ENCODE measurements at places on chromosomes 7 and 10.
A peak's percentile ranks its signal among the peaks of the same experiment; 100 is the strongest.

- no peak for DNase-seq
Observed at GRCh38 chr7:135759532-135759931, 10.9 kb upstream of the FAM180A start.

- peak; percentile 41 for DNase-seq
Observed at GRCh38 chr7:30671793-30672465, 10.3 kb downstream of the CRHR2 start.

DNA sequence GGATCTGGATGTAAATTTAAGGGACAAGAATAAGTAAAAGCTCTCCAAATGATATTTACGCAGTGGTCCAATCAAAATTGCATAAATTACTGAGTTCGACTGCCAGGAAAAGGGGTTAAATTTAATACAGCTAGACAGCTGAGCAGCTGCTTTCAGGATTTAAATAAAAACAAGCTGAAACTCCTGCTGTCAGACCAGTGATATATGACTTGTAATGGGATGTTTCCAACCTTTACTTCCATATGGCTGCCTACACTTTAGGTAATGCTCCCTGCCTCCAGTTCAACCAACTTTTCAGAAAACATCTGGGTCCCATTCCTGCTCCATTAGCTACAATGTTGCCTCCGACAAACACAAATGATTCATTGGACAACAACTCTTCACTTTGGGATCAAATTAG is 326.3 kb upstream of the DGKB start:
- no peak for DNase-seq

GRCh38 chr7:64541438-64542359 is 21.2 kb downstream of the ZNF680 start:
- DNase-seq, result no peak

DNA sequence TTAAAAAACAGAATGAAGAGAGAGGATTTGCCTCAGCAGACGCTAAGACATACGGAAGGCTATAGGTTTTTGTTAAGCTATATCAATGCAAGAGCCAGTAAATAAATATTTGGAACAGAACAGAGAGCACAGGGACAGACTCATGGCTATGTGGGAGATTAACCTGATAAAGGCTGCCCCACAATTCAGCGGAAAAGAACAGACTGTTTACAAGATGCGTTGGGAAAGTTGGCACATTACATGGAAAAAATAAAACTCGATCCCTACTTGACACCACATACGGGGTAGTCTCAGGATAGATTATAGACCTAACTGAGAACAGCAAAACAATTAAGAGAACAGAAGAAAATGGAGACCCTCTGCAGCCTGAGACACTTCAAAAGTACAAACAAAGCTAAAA is 10.8 kb downstream of the KCNH2 start:
- no peak for DNase-seq

- DNase-seq, result no peak
Observed at GRCh38 chr7:74289659-74290552, 699 bp downstream of the CLIP2 start.

All from activated CD4-positive, alpha-beta memory T cell treated with anti-CD3 and anti-CD28 coated beads, Interleukin-2, amount 10 ng/mL, durations not matched to agents 7 days and 5 days (primary cell).